ENCODE measurements at places on chromosomes 6 and 20.

- peaks cover 6% of the 10 kb centered on the region for H3K36me3 ChIP-seq
- H3K27me3 ChIP-seq = no peaks in the 10 kb centered on the region
- no peak for DNase-seq
- no peaks in the 10 kb centered on the region for H3K4me1 ChIP-seq
Observed at GRCh38 chr6:89553431-89553830, 85.1 kb downstream of the LYRM2 start.

DNA sequence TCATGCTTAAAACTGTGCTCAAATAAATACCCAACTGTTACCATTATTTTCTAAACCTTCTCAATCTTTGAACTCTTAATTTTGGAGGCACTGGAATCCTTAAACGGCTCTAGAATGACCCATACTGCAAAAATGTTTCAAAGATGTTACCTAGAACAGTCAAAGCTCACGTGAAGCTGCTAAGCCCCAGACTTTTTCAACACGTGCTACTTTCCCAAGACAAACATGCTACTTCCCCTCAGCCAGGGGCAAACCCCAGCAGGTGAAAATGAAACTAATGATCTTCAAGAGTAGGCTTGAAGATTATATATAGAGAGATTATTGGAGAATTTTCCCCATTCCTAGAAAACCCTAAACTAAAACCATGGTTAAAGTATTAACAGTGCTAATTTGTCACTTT, 28.1 kb downstream of the HUS1B start:
- H3K27ac ChIP-seq = no peak overlapping the region
- no peak overlapping the region for H3K4me3 ChIP-seq
- no peak for DNase-seq
- H3K36me3 ChIP-seq = peaks cover 10% of the 10 kb centered on the region
- H3K27me3 ChIP-seq = no peaks in the 10 kb centered on the region

GRCh38 chr6:40947876-40948526, 91.0 kb downstream of the UNC5CL start:
- no peaks in the 10 kb centered on the region for H3K36me3 ChIP-seq
- DNase-seq = no peak
- H3K4me1 ChIP-seq = no peaks in the 10 kb centered on the region
- no peaks in the 10 kb centered on the region for H3K27me3 ChIP-seq

DNA sequence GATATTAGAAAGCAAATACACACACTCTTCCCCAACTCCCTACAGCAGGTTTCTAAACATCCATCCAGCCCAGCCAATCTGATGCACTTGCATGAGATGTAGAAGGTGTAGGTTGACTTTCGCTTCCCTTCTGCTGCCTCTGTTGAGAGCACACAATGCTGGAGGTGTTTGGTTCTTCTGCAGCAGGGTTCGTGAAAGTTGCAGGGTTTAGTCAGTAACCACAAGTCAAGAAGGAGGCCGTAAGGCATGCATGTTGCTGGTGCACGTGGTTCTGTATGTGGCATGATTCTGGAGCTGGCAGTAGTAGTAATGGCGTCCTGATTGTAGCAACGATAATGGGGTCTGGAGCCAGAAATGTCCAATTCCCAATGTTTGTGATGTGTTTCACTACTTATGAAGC, 53.0 kb downstream of the DEK start:
- no peak overlapping the region for H3K27ac ChIP-seq
- no peaks in the 10 kb centered on the region for H3K4me1 ChIP-seq
- DNase-seq = no peak
- H3K4me3 ChIP-seq = no peak overlapping the region

DNA sequence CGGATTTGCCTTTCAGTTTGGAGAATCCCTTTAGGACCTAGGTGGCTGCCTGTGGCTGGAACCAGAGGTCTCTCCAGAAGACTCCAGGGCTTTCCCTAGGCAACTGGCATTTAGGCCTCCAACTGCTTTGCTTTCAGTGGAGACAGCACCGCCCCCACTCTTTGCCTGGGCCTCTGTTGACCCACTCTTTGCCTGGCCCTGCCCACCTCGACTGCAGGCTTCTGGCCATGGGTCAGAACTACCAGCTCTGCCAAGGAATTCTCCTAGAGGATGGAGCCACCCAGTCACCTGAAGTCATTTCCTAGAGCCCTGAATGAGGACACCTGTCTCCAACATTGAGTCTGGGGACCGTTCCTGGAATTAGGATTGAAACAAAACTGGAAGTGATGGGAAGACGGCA, 439.0 kb upstream of the CDH4 start:
- DNase-seq = no peak
- H3K4me1 ChIP-seq = no peaks in the 10 kb centered on the region
- H3K27me3 ChIP-seq = no peaks in the 10 kb centered on the region

- no peaks in the 10 kb centered on the region for H3K4me1 ChIP-seq
- H3K36me3 ChIP-seq = no peaks in the 10 kb centered on the region
- H3K27ac ChIP-seq = no peak overlapping the region
- H3K4me3 ChIP-seq = no peak overlapping the region
- H3K27me3 ChIP-seq = no peaks in the 10 kb centered on the region
- no peak for DNase-seq
Observed at GRCh38 chr20:41370176-41370575, 3.6 kb upstream of the EMILIN3 start.

DNA sequence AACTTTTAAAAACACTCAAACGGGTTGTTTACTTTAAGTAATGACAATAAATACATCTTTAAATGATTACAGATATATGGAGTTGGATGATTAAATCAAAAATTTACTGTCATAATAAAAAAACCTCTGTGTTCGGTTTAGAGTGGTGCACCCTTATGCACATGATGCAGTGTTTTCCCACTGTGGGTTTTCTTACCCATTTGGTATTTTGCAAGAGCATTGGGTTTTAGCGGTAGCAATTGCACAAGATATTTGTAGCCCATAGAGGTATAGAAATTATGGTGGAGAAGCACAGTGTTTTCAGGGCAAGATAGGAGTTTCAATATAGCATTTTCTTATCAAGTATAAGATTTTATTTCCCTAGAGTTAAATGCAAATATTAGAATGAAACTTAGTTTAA, 410.8 kb upstream of the PLCB4 start:
- no peak overlapping the region for H3K4me3 ChIP-seq
- H3K36me3 ChIP-seq = no peaks in the 10 kb centered on the region
- no peak overlapping the region for H3K27ac ChIP-seq
- no peak for DNase-seq

DNA sequence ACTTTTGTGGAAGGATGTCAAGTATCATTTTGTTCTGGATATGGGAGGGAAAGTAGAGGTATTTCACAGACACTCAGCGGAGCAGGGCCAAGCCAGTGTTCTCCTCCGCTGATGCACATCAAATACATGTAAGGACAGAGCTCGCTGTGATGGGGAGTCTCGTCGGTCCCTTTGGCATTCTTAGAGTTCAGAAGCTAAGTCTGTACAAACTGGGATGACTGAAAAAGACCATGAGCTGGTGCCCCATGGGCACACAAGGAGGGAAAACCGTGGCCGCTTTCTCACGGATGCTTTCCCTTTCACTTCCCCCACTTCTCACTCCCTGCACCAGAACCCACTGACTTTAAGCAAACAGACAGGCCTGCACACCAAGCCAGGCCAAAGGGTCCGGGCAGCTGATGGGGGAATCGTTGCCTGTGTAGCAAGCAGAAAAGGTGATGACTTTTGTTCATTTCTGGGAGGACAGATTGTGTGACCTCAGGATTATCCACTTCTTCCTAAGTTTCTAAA, 27.7 kb upstream of the MPC1 start:
- H3K27ac ChIP-seq = no peak overlapping the region
- H3K27me3 ChIP-seq = no peaks in the 10 kb centered on the region
- no peaks in the 10 kb centered on the region for H3K4me1 ChIP-seq
- H3K36me3 ChIP-seq = no peaks in the 10 kb centered on the region

DNA sequence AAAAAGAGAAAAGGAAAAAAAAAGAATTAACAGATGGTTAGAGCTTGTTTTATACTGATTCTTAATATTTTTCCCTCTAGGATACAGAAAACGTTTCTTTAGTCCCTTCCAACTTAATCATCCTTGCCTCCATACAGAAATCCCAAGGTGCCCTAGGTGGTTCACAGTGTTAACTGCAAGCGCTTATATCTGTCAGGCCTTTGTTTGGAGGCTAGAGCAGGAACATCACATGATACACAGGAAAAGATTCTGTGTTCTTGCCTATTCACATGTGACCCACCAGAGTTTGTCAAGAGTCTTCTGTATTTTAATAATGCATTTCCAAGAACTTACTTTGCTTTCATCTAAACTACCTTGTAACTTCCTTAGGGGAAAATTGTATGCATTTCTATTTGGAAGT, 31.3 kb downstream of the ANKRD6 start:
- H3K27me3 ChIP-seq = no peaks in the 10 kb centered on the region
- H3K4me3 ChIP-seq = no peak overlapping the region
- no peaks in the 10 kb centered on the region for H3K4me1 ChIP-seq
- H3K36me3 ChIP-seq = no peaks in the 10 kb centered on the region

- H3K27me3 ChIP-seq = no peaks in the 10 kb centered on the region
- H3K27ac ChIP-seq = no peak overlapping the region
- H3K4me3 ChIP-seq = no peak overlapping the region
- H3K36me3 ChIP-seq = no peaks in the 10 kb centered on the region
- no peak for DNase-seq
- H3K4me1 ChIP-seq = no peaks in the 10 kb centered on the region
Observed at GRCh38 chr6:154569156-154569862, 58.8 kb upstream of the CNKSR3 start.

GRCh38 chr20:34066476-34067090, 45.5 kb downstream of the EIF2S2 start:
- no peaks in the 10 kb centered on the region for H3K27me3 ChIP-seq
- H3K27ac ChIP-seq = no peak overlapping the region
- no peaks in the 10 kb centered on the region for H3K4me1 ChIP-seq

- H3K36me3 ChIP-seq = no peaks in the 10 kb centered on the region
- no peaks in the 10 kb centered on the region for H3K27me3 ChIP-seq
- H3K4me3 ChIP-seq = no peak overlapping the region
- DNase-seq = no peak
Observed at GRCh38 chr6:41741625-41742490, 5.3 kb downstream of the PGC start.

DNA sequence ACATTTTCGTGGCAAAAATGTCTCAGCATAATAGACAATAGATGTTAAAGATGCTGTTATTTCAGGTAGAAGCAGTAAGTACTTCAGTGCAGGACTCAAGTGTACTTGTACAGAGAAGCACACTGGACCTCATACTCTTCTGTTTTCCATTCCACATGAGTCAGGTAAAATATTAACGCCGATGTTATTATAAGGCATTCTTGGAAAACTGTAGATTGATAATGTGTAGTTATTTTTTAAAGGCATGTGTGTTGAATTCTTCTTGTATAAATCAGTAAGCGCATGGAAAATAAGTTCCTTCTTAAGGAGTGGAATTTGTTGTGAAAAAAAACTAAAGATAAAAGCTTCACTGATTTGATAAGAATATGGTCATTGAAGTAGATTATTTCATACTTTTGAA, 45.8 kb downstream of the DOP1A start:
- no peak for DNase-seq
- no peak overlapping the region for H3K27ac ChIP-seq
- H3K27me3 ChIP-seq = no peaks in the 10 kb centered on the region
- no peaks in the 10 kb centered on the region for H3K36me3 ChIP-seq
- no peaks in the 10 kb centered on the region for H3K4me1 ChIP-seq

GRCh38 chr6:110400208-110400607, 15.2 kb downstream of the DDO start:
- peaks cover 12% of the 10 kb centered on the region for H3K4me1 ChIP-seq
- no peaks in the 10 kb centered on the region for H3K27me3 ChIP-seq
- DNase-seq = no peak
- no peaks in the 10 kb centered on the region for H3K36me3 ChIP-seq

GRCh38 chr6:51352506-51353029, 533.9 kb downstream of the TFAP2B start:
- H3K36me3 ChIP-seq = no peaks in the 10 kb centered on the region
- DNase-seq = no peak
- no peak overlapping the region for H3K4me3 ChIP-seq
- H3K4me1 ChIP-seq = no peaks in the 10 kb centered on the region
- H3K27me3 ChIP-seq = no peaks in the 10 kb centered on the region

- no peaks in the 10 kb centered on the region for H3K27me3 ChIP-seq
- peak overlapping the region; percentile 94 for H3K27ac ChIP-seq
- no peak for DNase-seq
- peaks cover 76% of the 10 kb centered on the region for H3K4me1 ChIP-seq
- no peaks in the 10 kb centered on the region for H3K36me3 ChIP-seq
Observed at GRCh38 chr6:52515219-52515960, 61.5 kb downstream of the TRAM2 start.

DNA sequence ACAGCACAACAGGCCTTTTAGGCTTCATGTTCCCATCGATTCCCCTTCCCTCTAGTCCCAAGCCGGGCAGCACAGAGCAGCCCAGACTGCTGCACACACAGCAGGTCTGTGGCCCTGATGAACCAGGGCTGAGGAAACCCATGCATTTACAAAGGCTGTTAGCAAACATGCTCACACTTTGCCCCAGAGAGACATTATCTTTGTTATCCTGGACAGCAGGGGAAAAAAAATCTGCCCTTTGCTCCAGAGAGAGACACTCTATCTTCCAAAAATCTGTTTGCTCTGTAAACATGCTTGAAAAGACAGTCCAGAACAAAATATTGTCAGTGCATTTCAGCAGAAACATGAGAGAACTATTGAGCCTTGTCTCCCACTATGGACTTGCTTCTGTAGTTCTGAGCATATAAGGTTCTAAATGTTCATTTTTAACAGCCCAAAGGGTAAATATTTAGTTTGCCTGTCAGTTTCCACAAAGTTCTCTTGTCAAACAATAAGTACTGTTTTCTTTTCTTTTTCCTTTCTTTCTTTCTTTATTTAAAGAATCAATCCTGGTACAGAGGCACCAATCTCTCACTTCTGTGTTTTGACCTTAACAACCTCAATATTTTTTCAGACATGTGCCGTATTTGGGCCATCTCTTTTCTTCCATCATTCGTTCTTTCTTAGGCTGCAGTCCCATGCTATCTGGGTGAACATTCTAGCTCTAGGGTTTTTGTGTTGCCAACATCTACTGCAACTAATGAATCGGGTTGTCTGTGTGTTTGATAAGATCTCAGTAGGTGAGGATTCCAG, 468.0 kb downstream of the EPM2A start:
- no peaks in the 10 kb centered on the region for H3K36me3 ChIP-seq
- no peaks in the 10 kb centered on the region for H3K27me3 ChIP-seq
- H3K4me3 ChIP-seq = no peak overlapping the region
- H3K27ac ChIP-seq = no peak overlapping the region

- no peak overlapping the region for H3K27ac ChIP-seq
- H3K36me3 ChIP-seq = no peaks in the 10 kb centered on the region
- no peak for DNase-seq
- H3K4me1 ChIP-seq = peaks cover 8% of the 10 kb centered on the region
- H3K4me3 ChIP-seq = no peak overlapping the region
Observed at GRCh38 chr6:106161311-106161874, 75.3 kb downstream of the PRDM1 start.

Measured in tibial nerve (tissue), 4 donors.